ENCODE measurements at places on chromosomes 6 and 20.

GRCh38 chr6:27601668-27602254, 128.9 kb upstream of the ZNF184 start:
- DNase-seq, result no peak

- DNase-seq, result no peak
Measured at GRCh38 chr6:44396968-44397367, 9.5 kb downstream of the CDC5L start.

DNA sequence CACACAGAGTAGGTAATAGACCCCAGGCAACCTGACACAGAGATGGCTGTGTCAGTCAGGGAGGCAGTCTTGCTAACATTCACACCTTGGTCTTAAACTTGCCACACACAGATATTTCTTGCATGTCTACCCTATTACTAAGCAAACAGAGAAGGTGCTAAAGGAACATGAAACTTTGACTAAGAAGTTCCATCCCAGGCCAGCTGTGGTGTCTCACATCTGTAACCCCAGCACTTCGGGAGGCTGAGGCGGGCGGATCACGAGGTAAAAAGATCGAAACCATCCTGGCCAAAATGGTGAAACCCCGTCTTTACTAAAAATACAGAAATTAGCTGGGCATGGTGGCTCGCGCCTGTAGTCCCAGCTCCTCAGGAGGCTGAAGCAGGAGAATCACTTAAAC, 222.4 kb upstream of the JARID2 start:
- no peak for DNase-seq

DNA sequence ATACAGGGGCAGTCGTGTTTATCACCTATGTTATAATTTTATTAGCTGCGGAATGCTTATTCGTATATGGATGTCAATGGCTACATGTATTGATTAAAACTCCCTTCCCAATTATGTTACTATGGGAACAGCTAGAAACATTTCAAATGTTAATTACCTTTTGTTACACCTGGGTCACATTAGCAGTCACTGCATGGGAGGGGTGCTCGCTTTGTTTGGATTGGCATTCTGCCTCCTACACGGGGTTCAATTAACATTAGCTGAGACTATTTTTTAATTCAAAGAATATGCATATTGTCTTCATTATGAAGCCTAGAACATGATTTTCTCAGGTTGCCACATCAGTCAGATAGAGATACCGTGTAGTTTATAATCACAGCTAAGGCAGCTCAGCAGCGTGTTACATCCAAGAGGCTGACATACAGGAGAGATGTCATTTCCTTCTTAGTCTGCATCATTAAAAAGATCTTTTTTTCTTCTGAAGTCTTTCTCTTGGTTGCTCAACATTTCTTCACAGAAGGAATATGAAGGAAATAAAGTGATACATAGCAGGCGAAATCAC, 76.2 kb upstream of the RPS6KA2 start:
- DNase-seq, result no peak

GRCh38 chr6:7730784-7731227, 4.9 kb downstream of the BMP6 start:
- DNase-seq, result no peak

- no peak for DNase-seq
Measured at GRCh38 chr20:1375515-1375914, 17.3 kb downstream of the FKBP1A start.

DNA sequence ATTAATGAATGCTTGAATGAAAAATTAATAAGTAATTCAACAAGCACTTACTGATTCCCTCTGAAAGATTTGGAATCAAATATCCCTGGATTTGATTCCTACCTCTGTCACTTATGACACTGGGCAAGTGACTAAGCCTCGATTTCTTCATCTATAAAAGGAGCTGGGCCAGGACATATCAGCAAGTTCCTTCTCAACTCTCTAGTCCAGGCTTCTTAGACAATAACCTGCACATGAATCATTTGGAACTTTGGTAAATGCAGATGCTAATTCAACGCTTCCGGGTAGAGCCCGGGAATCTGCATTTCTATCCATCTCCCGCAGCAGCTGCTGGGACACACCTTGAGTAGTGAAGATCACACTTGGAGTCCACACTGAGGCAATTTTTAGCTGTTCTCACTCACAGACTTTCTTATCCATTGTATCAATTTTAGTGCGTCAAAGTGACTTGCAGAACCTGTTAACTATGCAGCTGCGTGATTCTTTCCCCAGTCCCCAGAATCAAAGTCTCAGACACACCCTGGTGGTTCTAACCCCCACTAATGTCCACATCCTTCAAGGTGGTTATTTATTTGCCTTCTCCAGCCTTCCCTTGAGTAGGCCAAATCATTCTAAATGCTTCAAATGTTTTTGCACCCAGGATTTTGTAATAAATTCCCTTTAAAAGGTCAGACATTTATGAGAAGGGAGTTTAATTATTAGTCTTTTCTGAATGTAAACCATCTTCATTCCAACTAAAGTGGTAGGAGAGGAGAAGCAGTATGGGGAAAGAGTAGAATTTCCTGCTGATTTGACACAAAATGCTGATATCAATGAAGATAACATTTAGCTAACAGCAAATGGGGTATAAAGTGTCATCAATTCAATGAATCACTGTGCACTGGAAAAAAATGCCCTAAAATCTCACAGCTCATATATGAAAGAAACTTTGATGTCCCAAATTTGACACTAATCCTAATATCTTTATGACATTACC, 26.0 kb upstream of the CCND3 start:
- DNase-seq, result no peak

- DNase-seq, result no peak
Measured at GRCh38 chr20:57580478-57581201, 19.7 kb downstream of the PCK1 start.

DNA sequence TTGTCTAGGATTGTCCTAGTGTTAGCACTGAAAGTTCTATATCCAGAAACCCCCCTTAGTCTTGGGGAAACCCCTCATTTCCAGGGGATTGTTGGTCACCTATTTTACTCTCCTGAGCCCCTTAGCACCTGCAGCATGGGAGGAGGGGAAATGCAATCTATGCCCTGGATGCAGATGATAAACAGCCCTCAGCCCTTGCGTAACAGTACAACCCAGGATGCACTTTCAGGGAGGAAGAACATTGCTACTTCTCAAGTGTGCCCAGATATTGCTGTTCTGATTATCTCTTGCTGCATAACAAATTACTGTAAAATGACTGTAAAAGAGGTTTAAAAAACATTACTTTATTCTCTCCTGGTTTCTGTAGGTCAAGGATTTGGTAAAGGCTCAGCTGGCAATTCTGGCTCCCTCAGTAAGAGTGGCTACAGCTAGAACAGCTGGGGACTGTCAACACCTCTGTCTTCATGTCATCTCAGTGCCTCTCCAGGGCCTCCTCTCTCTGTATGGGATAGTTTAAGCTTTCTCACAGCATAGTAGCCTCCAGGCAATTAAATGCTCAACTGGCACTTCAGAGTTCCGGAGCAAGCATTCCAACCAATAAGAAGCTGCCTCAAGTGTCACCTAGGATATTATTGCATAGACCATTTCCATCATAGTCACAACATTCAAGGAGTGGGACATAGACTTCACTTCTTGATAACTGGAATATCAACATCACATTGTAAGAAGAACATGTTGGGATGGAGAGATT, 117.8 kb upstream of the FOXO3 start:
- DNase-seq, result no peak

- no peak for DNase-seq
Measured at GRCh38 chr20:6994452-6994851, 227.0 kb downstream of the BMP2 start.

- no peak for DNase-seq
Measured at GRCh38 chr6:73236144-73236750, 11.0 kb upstream of the KHDC1L start.

- no peak for DNase-seq
Measured at GRCh38 chr6:167020206-167020605, 21.0 kb downstream of the CEP43 start.

GRCh38 chr6:26554697-26555504, 16.7 kb downstream of the HMGN4 start:
- no peak for DNase-seq

GRCh38 chr20:22533823-22534751, 50.3 kb downstream of the FOXA2 start:
- DNase-seq, result no peak

- no peak for DNase-seq
Measured at GRCh38 chr20:40241596-40242343, 447.3 kb downstream of the MAFB start.
